ENCODE measurements at places on chromosomes 16 and 17.
A peak's percentile ranks its signal among the peaks of the same experiment; 100 is the strongest.

- no peak for DNase-seq
Measured at GRCh38 chr17:148757-149156, 11.4 kb downstream of the SCGB1C2 start.

DNA sequence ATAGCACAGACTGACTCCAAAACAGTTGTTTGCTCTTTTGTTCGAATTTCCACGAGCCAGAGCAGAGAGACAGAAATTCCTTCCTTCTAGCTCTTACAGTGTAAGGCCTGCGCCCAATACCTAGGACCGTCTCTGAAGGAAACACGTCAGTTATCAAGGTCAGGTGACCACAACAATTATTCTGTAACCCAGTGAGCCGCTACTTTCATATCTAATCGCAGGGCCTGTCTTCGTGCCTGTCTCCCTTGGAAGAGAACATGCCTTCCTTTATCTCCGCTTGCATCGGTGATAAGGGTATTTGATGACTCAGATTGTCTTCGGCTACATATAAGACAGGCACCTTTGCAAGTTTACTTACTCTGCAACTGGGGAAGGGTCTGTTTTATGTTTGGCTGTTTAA is 288.0 kb downstream of the MAF start:
- no peak for DNase-seq

DNA sequence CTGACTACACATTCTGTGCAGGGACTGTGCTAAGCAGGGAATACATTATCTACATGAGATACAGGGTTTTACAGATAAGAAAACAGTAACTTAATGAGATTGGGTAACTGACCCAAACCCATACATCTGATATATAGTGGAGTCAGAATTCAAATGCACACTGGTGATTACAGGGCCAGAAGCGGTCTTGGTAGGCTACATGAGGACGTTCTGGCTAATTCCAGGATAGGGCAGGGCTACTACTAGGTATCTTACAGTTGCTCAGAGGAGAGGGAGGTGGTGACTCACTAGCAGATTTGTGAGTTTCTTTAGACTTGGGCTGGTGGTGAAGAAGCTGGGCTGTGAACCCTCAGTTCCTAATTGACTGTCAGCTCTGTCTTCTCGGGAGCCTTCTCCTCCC is 21.4 kb downstream of the TRIM16 start:
- no peak for DNase-seq

DNA sequence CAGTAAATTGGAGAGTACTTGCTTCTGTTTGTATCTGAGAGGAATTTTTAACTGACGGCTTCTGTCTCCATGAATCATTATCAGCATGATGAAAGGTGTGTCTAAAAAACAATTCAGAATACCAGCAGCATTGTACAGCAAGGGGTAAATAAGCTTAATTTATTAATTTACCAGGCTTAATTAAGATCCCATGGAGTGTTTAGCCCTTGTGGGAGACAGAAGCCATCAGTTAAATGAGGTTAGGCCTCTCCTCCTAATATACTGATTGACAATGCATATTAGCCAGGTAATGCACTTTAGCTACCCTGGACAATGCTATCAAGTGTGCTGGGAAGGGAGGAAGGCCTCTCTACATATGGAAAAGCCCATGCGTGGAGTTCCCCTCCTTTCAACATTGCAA is 53.4 kb downstream of the IGF2BP1 start:
- no peak for DNase-seq

- peak; percentile 3 for DNase-seq
Measured at GRCh38 chr16:57946181-57946801, 24.6 kb downstream of the CNGB1 start.

DNA sequence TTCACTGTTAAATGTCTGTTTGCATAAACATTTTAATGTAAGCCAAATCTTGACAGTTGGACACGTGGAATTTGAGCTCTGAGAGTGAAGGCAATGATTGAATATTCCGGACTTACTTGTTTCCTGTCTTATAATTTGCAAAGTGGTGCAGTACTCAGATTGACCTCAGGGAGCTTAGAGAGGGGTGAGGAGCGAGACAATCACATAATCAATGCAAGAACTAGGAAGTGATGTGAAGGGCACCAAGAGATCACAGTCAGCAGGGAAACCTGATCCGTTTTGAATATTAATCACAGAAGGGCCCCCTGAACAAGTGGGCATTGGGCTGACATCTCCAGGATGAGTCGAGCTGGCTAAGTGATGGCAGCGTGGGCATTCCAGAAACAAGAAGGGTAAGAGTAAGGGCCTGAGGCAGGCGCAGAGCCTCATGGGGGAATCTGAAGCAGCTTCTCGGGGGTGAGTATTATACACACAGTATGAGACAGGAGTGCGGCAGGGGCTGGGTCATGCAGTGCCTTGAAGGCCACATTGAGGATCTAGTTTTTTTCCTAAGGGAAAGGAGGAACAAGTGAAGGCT is 26.1 kb downstream of the TEX2 start:
- no peak for DNase-seq

DNA sequence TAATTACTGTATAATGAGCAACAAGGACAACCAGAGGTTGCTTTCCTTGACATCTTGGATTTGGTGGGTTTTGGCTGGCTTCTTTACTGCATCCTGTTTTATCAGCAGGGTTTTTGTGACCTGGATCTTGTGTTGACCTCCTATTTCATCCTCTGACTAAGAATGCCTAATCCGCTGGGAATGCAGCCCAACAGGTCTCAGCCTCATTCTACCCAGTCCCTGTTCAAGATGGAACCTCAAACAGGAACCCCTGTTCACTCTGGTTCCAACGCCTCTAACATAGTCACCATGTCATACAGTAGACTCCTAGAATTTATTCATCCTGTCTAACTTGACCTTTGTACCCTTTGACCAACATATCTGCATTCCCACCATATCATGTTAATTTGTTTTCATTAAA is 183.8 kb upstream of the SOX9 start:
- DNase-seq: no peak

GRCh38 chr16:31727553-31727952 is 146.1 kb upstream of the ZNF267 start:
- no peak for DNase-seq

GRCh38 chr17:4958102-4958501 is 7.2 kb downstream of the ENO3 start:
- DNase-seq: no peak
